ENCODE measurements at places on chromosomes 11 and 22.

GRCh38 chr11:106061954-106062949, 14.9 kb downstream of the KBTBD3 start:
- no peak for DNase-seq

GRCh38 chr22:25054943-25055511, 102.5 kb downstream of the KIAA1671 start:
- DNase-seq, result no peak

DNA sequence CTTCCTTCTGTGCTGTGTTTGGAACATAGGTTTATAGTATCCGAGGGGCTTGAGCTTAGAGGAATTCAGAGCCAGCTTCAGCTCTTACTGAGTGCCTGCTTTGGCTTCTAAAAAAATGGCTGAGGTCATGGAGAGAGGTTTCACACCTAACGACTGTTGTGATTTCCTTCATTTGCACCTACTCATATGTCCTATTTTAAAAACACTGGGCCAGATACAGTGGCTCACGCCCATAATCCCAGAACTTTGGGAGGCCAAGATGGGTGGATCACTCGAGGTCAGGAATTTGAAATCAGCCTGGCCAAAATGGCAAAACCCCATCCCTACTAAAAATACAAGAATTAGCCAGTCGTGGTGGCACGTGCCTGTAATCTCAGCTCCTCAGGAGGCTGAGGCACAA, 38.3 kb upstream of the SYT13 start:
- DNase-seq, result no peak

- no peak for DNase-seq
Measured at GRCh38 chr11:92504004-92504403, 279.4 kb downstream of the FAT3 start.

- DNase-seq, result no peak
Measured at GRCh38 chr22:43136255-43136654, 6.9 kb downstream of the MCAT start.

DNA sequence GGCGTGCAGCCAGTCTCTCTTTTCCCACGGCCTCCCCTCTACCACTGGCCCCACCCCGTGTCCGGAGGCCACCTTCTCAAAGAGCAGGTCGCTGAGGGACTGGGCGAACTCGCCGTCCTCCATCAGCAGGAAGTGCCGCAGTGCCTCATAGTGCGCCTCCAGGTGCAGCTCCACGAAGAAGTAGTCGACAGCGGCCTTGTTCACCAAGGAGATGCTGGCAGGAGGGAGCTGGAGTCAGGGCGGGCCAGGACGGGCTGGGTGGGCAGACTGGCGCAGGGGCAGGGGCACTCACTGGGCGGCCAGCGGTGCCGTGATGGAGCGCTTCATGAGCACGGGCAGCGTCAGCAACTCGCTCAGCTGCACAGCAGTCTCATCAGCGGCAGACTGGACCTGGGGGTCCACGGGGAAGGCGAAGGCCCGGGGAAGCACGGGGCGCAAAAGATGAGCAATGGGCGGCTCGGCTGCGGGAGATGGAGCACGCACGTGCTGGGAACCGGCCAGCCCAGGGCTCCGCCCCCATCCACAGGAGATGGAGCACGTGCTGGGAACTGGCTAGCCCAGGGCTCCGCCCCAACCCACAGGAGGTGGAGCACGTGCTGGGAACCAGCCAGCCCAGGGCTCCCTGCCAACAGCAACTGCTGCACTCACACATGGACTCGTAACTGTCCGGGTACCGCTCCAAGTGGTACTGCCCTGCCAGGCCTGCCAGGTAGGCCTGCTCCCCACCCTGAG, 18.4 kb downstream of the SELENOO start:
- DNase-seq, result peak; percentile 7

- no peak for DNase-seq
Measured at GRCh38 chr11:42013656-42014201, 554.3 kb upstream of the LRRC4C start.

- DNase-seq, result no peak
Measured at GRCh38 chr11:58574881-58575280, 775 bp downstream of the LPXN start.

DNA sequence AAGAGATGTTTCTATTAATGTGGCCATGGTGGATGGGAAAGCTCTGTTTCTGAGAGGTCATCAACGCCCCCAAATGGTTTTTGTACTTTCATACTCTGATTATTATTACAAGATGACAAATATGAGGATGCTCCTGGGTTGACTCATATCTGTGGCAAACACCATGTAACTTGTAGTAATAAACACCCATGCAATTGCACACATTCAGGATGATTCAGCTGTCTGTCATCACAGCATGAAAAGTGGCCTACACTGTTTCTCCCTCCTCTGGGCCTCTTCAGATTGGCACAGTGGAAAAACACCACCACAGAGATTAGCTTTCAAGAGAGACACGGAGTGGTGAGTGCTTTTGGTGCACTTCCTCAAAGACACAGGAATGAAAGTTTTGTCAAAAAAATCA, 85.4 kb downstream of the MTNR1B start:
- no peak for DNase-seq

- DNase-seq, result no peak
Measured at GRCh38 chr22:26998129-26998528, 340.7 kb downstream of the MIAT start.

GRCh38 chr11:64385945-64386704, 27.2 kb downstream of the RPS6KA4 start:
- DNase-seq, result no peak

- no peak for DNase-seq
Measured at GRCh38 chr11:77046060-77046501, 11.9 kb downstream of the B3GNT6 start.

GRCh38 chr11:93020248-93021046, 51.0 kb downstream of the MTNR1B start:
- DNase-seq, result no peak

- DNase-seq, result no peak
Measured at GRCh38 chr11:122343210-122343609, 227.2 kb upstream of the BLID start.

DNA sequence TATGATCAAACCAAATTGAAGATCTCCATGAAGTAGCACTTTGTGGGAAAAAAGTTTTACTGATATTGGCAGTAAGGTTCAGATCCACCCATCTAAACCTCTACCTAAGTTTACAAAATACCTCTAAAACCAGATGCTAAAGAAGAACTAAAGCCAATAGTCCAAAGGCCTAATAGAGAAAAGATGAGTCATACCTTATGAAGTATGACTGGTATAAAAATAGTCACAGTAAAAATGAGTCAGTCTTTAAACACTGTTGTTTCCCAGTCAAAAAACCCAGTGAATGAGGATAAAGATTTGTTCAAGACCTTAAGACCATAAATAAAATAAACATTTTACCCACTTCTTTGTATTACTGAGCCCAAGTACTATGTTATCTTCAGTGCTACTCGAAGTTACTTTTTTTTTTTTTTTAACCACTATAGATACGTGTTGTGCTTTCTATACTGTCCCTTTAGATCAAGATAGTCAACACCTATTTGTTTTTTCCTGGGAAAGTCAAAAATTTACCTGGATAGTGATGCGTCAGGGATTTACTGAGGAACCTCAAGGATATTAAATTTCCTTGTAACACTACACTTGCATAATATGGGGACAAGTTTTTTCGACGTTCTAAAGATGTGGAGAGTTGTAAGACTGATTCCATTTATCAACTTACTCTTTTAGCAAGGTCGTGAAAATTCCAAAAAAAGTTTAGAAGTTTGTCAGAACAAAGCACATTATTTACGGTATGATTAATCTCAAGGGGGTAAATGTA, 87.3 kb downstream of the CCDC73 start:
- no peak for DNase-seq

- DNase-seq, result no peak
Measured at GRCh38 chr11:83540728-83541127, 254.6 kb upstream of the CCDC90B start.

GRCh38 chr11:77377734-77378133, 76.2 kb upstream of the GDPD4 start:
- DNase-seq, result no peak

DNA sequence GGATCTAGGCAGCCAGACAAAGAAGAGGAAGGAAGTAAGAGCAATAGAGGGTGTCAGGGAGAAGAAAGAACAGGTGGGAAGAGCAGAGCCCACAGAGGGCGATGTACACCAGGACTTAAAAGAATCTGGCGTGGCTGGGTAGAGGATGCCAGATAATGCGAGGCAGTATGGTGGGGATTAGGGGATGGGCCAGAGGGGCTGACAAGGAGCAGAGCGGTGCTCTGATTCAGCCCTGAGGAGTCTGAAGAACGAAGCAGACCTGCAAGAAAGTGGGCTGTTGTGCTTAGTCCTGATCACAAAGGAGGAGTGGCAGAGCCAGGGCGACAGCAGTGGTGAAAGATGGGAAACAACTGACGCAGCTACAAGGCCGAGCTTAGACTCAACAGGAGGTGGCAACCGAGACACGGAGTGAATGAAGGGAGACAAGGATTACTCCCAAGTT, 163.7 kb downstream of the LARGE1 start:
- no peak for DNase-seq

- DNase-seq, result no peak
Measured at GRCh38 chr11:8339592-8340022, 75.9 kb upstream of the LMO1 start.

- DNase-seq, result no peak
Measured at GRCh38 chr22:36613958-36614357, 85.0 kb upstream of the EIF3D start.

- DNase-seq, result no peak
Measured at GRCh38 chr11:44518968-44519550, 46.4 kb upstream of the CD82 start.

DNA sequence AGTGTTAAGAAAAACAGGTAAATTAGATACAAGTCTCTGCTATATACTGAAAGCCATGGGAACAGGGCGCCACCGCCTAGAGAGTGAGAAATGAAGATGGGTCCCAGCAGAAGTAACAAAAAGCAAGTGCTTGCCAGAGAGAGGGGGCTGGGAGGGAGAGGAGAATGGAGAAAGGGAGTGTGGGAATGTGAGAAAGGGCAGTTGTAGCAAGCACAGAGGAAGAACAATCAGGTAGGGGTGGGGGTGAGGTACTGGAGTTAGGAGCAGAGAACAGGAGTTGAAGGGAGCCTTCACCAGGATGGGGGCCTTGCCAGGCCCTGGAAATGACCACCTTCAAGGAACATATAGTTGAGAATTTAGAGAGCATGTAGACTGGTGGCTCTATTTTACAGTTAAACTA, 66.8 kb downstream of the TCF20 start:
- DNase-seq, result no peak

DNA sequence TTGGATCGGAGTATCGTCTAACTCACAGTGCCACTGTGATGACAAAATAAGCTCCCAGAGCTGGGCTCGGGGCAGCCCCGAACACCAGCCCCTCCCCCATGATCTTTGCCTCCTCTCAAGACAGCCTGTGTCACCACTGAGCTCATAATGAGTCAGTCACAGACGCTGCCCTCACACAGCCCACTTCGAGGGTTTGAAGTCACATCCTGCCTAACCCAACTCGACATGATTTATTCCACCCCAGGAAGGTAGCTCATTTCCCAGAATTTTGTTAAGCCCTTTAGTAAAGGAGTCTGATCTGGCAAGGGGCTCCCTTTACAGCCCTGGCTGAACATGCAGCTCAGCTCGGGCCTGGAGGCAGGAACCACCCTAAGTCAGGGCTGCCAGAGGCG, 22.8 kb downstream of the MYH9 start:
- no peak for DNase-seq

- DNase-seq, result peak; percentile 62
Measured at GRCh38 chr11:68998390-68998911, 14.6 kb downstream of the MRGPRF start.

DNA sequence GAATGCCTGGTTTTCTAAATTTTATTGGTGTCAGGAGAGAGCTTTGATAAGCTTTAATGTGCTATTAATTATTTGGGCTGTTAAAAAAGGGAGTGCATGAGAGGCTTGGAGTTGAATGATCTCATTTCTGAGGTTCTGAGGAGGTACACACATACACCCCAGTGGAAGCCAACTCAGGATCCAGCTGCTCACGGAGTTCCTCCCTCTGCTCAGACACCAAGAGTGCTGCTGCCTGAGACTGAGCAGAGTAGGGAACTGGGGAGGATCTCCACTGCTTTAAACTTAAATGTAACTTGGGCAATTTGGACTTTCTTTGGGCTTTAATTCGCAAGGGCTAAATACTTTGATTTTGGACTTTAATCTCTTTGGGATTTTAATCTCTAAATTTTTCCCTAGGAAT, 414.4 kb upstream of the CADM1 start:
- no peak for DNase-seq

GRCh38 chr11:103047837-103048236, 44.1 kb downstream of the DCUN1D5 start:
- DNase-seq, result no peak

DNA sequence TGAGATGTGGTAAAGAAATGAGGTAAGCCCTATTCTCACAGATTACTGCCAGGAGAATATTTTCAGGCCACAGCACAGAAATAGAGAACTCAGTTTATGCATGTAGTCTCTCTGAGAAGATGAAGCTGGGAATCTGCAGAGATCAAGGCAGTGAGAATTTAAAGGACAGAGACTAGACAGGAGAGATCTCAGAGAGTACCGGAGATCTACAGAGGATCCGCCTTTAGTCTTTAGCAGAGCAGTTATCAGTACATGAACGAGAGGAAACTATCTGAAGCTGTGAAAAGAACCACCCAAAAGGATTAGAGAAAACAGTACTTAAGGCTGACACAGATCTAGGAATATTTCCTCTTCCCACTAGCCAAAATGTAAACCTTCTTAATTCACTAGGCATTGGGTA, 101.5 kb downstream of the DLG2 start:
- no peak for DNase-seq

GRCh38 chr11:17917556-17917955, 95.3 kb downstream of the SERGEF start:
- DNase-seq, result no peak

GRCh38 chr11:11798586-11799438, 43.0 kb upstream of the USP47 start:
- DNase-seq, result peak; percentile 48

DNA sequence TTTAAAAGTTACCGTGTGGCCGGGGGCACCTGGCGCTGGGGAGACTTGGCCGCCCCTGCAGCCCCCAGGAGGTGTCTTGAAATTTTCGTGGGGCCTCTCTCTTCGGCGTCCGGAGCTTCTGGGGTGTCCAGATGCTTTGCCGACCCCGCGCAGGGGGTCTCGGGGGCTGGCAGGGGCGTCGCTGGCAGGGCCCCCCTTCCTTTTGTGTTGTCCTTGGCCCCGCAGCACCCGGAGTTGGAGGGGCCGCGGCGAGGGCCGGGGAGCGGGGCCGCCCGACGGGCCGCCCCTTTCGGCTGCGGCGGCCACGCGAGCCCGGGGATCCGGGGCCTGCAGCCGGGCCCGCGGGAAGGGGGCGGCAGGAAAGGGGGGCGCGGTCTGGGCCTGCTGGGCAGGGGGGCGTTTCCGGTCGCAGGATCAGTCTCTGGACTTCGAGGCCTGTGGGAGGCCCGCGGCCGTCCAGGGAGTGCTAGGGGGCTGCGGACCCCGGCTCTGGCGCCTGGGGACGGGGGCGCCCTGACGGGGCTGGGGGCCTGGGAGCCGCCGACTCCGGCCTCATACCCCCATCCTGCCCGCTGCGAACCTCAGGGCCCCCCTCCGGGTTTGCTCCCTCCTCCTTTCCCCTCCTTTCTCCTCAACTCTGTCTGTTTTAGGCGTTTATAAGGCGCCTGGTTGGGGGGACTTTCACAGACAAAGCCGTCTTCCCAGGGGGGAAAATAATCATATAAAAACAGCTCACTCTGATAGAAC, 869 bp downstream of the ZC3H7B start:
- DNase-seq, result no peak

All from NCI-H774 (cell line).